ENCODE measurements at places on chromosomes 16 and 17.
A peak's percentile ranks its signal among the peaks of the same experiment; 100 is the strongest.

DNA sequence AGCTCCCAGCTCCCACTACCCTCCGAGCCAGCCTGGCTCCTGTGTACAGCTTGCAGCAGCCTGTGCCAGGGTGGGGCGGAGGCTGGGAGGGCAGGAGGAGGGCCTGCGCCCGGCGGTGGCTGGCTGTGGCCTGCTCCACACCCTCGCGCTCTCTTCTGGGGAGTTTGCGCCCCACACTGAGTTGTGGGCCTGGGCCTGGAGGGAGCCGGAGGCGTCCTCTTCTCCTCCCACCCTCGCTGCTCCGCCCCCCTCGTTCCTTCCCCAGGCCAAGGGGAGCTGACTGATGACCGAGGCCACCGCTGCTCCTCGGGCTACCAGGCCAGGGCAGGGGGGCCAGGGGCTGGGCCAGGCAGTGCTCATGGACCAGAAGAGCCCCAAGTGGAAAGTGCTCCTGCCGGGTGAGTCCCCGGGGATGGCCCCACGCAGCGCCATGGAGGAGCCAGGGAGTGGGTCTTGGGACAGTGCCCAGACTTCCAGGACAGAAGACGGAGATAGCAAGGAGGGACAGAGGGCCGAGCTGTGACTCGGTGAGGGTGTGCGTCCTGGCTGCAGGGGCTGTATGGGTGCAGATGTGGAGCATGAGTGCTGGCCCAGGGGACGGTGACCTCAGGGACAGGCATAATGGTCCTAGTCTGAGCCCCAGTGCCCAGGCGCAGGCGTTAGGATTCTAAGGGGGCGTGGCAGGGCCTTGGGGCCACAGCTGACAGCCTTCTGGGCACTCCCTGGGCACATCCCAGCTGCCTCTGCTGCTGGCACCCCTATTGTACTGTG lies 242.1 kb upstream of the GSE1 start:
- DNase-seq = peak; percentile 39

DNA sequence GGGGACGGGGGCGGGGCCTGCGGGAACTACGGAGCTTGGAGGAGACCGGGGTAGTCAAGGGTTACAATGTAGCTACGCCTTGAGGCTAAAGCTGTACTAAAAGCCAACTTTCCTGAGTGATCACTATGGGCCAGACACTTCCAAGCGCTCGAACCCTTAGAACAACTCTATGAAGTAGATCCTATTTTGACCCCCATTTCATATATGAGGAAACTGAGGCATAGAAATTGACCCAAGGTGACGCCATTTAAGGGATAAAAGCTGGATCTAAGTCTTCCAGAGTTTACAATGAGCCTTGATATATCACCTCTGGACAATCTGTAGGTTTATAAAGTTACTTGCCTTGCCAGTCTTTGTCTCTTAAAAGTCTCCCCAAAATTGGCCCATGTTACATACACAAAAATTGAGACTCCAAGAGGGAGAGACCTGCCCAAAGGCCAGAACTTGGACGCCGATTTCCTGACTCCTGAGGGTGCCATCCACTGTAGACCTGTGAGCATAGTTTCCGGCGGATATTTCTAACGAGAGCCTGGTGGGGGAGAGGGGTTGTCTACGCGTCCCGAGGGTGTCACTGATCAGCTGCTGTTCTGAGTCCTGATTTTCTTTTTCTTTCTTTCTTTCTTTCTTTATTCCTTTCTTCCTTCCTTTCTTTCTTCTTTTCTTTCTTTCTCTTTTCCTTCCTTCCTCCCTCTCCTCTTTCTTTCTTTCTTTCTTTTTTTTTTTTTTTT lies 555 bp upstream of the NCBP3 start:
- DNase-seq = no peak

GRCh38 chr17:4941319-4941610 lies 1.2 kb downstream of the RNF167 start:
- DNase-seq = no peak

- peak; percentile 79 for DNase-seq
These were observed 15.2 kb downstream of the KRT23 start for GRCh38 chr17:40922239-40922638.

GRCh38 chr17:8451933-8452614 lies 16.4 kb downstream of the NDEL1 start:
- no peak for DNase-seq

DNA sequence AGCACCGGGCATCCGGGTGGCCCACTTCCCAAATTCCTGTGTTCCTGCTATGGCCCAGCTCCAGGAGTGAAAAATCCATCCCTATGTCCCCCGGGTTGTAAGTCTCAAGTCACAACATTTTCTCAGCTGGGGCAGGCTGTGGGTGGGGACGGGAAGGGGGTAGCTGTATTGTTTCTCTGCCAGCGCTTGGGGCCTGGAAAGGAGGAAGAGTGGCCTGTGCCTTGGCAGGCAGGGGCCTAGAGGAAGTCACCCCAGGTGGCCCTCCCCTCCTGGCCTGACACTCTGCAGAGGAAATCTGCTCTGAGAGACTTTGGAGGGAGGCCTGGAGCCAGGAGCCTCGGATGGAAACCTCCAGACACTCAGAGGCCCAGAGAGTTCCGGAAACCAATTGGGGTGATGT lies 10.6 kb upstream of the SCN4A start:
- DNase-seq = no peak

DNA sequence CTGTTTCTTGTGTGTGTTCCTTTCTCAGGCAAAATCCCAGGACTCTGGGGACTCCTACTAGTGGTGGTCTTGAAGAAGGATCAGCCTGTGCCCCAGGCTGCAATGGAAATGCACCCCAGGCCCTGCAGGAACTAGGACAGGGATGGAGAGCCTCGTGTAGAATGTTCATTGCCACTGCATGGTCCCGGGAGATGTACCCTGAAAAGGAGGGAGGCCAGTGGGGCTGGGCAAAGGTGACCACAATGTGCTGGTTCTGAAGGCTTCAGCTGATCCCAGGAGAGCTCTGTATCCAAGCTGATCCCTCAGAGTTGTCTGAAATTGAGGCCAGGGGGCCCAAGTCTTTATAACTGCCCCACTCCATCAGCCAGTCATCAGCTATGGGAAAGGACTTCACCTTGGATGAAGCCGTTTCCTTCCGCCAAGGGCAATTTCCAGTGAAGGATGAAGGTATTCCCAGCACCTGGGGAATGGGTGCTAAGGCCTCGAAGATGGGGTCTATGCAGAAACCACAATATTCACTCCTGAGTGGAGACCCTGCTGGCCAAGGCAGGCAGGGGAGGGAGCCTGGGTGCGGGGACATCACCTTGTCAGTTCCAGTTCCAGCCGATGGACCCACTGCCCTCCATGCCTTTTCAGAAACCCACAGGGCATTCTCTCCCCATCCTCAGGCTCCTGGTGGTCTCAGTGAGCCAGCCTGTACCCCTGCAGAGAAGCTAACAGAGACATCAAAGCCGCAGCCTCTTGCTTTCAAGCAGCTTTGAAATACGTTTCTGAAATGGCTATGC lies 59.9 kb upstream of the CDH5 start:
- DNase-seq = no peak

GRCh38 chr17:60315650-60316049 lies 76.3 kb downstream of the USP32 start:
- no peak for DNase-seq

- DNase-seq = no peak
These were observed 9.1 kb upstream of the MMD start for GRCh38 chr17:55430541-55431288.

DNA sequence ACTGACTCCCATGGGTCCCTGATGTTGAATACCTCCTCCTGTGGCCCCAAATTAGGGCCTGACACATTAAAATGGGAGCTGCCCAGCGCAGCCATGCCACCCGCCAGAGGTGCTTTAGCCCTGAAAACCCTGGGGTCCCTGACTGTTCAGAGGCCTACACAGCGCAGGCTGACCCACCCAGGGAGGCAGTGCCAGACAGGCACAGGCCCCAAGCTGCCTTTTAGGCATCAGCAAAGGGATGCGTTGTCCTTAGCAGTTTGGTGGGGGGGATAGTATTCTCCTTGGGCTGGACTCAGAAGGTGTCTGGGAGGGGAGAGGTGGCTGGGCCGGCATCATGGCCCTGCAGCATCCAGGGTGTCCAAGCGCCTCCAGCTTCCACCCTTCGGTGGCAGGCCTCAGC lies 1.4 kb downstream of the RAPGEFL1 start:
- DNase-seq = no peak

DNA sequence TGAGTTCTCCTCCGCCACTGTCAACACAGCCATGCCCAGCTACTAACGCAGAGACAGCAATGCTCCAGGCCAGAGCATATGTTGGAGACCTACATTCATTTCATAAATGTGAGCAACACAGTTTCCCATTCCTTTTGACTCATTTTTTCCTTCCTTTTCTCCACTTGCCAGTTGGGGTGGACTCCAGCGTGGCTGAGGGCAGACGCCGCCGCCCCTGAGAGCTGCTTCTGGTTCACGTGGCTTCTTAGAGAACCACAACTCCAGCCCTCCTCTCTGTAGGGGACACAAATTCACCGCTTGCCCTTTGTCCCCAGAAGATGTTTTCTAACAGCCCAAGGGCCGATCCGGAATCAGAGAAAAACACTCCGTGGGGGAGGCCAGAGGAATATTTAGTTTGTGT lies 45.8 kb upstream of the ZCCHC14 start:
- DNase-seq = no peak

- no peak for DNase-seq
These were observed 41.6 kb downstream of the USP10 start for GRCh38 chr16:84741340-84741830.

DNA sequence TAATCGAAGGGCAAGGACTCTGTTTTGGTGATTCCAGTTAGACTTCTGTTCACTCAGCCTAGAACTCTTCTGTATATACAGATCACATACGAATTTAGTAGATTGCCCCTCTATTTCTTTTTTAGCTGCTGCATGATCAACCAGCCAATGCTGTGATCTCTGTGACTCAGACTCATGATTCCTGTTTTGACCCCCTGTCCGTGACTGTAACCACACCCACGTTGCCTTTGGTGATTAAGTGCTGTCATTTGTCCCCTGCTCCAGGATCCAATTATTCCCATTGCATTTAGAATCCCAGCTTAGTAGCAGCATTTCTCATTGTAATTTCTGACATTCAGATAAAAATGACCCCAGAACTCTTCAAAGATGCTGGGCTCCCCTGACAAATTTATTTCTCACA lies 545.7 kb downstream of the NPIPA7 start:
- DNase-seq = peak; percentile 8

- no peak for DNase-seq
These were observed 21.4 kb downstream of the GTF3C1 start for GRCh38 chr16:27528294-27528693.

- no peak for DNase-seq
These were observed 131.5 kb upstream of the MON1B start for GRCh38 chr16:77059446-77059845.

- peak; percentile 65 for DNase-seq
These were observed 451.9 kb downstream of the SLC39A11 start for GRCh38 chr17:72640415-72641165.

DNA sequence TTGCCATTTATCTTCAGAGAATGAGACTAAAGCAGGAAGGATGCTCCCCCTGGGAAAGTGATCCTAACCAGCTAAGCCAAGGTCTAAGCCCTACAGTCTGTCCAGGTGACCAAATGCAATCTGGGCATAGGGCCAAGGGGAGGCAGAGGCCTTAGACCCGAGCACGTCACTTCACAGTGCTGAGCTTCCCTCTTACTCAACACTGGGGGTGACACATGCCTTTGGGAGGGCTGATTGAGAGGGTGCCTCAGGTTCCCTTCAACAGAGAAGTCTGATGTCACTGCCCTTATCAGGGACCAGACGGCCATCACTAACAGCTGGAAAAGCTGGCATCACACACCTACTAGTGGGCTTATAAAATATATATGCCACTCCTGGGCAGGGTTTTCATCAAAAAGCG lies 4.0 kb downstream of the CIAO2B start:
- no peak for DNase-seq

GRCh38 chr17:5282642-5283217 lies 646 bp downstream of the RABEP1 start:
- DNase-seq = peak; percentile 44

- DNase-seq = no peak
These were observed 12.5 kb downstream of the FAHD1 start for GRCh38 chr16:1839554-1839953.

- DNase-seq = no peak
These were observed 34.3 kb downstream of the ABR start for GRCh38 chr17:1145311-1145986.

GRCh38 chr17:4368341-4368740 lies 1.9 kb upstream of the UBE2G1 start:
- DNase-seq = no peak

GRCh38 chr17:31448467-31449077 lies 57.1 kb downstream of the RAB11FIP4 start:
- no peak for DNase-seq

DNA sequence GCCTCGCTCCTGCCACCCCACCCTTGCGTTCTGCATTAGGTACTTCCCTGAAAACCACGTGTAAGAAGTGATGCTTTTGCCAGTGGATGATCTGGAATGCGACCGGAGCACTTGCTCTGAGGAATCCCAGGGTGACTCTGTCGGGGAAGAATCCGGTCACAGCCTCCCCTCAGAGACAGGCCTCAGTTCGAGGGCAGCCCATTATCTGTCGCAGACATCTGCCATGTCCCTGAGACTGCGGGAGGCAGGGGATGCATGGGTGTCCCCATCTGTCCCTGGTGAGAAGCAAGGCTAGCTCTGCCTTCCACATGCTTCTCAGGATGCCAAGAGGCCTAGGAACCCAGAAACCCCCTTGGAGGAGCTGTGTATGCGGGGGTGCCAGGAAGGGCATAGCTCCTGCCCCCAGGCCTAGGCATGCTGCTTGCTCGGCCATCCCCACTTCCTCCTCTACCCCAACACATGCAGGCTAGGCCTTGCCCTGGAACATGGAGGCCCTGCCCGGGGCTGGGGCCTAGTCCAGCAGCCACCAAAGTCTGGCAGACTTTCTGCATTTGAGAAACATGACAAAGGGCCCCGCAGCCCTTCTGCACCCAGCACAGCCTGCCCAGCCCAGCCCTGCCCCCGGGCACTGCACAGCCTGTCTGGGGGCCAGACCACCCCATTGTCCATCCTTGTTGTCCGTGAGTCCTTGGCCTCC lies 20.5 kb downstream of the MNT start:
- DNase-seq = no peak

DNA sequence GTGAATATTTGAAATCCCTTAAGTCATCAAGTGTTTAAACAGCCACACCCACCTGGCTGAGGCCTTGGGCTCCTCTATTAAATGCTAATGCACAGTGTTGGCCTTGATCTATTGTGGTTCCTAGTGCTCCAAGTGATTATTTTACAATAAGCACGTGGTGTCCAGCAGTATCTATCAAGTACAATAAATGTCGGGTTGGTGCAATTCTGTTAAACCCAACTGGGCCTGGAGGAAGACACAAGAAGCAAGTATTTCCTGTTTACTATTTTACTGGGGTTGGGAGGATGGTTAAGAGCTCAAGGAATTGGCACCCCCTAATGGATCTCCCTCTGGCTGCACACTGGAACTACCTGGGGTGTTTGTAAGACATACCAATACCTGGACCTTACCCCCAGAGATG lies 72.1 kb upstream of the HNF1B start:
- peak; percentile 21 for DNase-seq

DNA sequence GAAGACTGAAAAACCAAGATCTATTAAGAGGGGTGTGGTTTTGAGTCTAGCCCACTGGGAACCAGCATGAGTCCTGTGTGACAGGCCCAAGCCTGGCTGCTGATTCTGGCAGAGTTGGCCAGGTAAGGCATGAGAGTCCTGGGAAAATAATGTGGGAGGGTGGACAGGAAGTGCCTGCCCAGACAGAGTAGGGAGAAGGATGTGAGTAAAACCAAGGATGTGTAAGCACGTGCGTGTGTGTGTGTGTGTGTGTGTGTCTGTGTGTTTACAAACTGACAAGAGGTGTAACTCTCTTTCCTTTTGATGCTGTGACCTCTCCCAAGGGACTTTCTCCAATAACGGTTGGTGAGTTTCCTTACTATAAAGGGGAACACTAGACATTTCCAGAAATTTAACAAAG lies 15.6 kb upstream of the TEX2 start:
- DNase-seq = peak; percentile 60

GRCh38 chr17:20995873-20996723 lies 46.7 kb downstream of the USP22 start:
- DNase-seq = no peak
